Activated CD8-positive, alpha-beta T cell treated with anti-CD3 and anti-CD28 coated beads, Interleukin-2, amount 10 ng/mL, durations not matched to agents 7 days and 5 days (primary cell): ENCODE measurements at places on chromosomes 12 and 14.

DNA sequence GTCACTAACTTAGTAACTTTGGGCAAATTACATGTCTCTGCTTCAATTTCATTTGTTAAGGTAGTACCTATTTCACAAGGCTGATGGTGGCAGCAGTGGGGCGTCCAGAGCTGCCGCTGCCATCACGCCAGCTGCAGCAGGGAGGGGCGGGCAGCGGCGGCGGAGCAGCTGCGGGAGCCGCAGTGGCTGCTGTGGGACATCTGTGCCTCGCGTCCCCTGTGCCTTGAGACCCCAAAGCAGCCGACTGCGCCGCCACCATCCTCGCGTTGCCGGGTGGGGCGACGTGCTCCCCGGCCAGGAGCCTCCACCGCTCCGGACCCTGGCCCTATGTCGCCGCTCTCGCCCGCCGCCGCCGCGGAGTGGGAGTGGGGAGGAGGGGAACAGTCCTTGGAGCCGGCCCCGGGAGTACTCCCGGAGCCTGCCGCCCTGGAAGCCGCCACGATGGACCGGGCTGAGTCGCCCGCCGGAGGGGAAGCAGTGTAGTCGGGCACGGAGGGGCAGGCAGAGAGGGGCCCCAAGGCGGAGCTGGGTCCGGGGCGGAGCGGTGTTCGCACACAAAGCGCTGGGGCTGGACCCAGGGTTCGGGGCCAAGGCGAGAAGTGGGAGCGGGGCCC, 51.4 kb downstream of the A2M start:
- DNase-seq = peak; percentile 71

- no peak for DNase-seq
Observed at GRCh38 chr14:55532645-55533344, 47.2 kb upstream of the KTN1 start.

DNA sequence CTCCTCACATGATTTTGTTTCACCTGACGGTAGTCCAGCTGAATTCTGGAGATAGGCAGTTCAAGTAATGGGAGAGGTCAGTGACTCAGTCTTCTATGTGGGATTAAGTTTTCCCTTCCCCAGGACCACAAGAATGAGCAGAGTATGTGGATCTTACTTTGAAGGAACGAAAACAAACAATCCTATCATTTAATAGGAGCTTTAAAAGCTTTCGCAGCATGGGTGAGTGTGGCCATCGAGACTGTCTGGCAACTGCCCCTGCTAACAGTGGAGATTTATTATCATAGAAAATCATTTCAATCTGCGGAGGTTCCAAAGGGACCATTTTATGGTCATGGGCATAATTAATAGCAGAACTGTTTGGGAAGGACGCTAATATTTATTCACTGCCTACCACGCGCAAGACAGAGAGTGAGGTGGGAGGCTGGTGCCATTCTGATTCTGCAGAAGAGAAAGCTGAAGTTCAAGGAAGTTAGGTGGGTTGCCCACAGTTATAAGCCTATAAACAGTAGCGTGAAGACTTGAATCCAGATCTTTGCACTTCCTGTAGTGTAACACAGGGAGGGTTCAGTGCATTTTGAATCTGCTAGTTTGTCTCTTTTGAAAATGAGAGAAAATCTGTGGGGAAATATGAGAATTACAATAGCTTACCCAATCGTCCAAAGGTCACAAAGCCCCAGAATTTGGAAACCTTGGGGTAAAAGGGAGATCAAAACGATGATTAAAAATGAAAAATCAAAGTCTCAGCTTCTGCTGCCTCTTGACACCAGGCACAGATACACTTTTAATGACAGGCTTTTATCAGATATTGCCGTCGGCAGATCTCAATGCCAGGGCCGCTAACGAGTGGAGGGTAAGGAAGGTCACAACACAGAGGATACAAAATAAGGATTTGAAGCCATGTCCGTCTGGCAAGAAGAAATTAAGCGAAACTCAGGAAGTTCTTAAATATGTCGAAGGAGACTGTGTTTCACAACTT, 209.6 kb downstream of the CRADD start:
- DNase-seq = no peak

- DNase-seq = no peak
Observed at GRCh38 chr14:30118992-30119640, 191.5 kb upstream of the PRKD1 start.

DNA sequence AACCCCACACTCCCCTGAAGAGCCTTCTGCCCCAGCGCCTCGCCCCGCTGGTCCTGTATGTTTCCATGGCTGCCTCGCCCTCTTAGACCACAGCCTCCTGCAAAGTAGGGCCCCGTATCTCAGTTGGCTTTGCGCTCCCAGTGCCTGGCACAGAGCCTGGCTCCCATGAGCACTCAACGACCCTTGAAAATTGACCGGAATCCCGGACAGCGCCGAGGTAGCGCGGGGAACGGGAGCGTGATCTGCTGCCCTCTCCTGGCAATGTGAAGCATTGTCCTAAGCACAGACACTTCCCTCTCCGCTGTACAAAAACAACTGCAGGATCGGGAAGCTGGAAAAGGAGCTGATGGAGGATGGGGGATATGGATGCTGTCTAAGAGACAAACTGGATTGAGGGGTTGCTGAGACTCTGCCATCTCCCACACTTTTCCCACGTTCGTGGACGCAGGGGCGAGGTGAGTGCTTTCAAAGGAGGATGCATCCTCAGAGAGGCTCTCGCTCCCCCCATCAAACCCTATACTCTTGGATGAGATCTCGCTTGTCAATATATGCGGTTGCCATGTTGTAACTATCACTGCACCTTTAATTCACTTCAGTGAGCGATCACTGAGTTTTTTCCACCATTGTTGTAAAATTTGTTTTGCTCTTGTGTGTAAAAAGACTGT, 10.7 kb upstream of the FKBP4 start:
- peak; percentile 56 for DNase-seq

DNA sequence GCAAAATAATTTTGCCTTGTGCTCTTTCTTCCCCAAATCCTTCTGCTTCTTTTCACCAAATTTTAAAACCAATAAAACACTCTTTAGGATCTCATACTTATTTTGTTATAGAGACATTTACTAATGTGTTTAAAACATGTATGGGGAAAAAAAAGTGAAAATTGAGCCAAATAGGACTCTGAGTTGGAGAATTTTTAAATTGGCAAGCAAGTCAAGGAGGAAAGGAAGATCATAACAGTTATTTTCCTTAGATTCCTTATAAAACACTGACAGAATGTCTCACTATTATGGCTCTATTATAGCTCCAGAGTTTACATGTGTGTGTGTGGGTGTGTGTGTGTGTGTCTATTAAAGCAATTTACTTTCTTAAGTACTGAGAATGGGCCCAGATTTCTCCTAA, 220.5 kb downstream of the SLC6A15 start:
- DNase-seq = no peak

DNA sequence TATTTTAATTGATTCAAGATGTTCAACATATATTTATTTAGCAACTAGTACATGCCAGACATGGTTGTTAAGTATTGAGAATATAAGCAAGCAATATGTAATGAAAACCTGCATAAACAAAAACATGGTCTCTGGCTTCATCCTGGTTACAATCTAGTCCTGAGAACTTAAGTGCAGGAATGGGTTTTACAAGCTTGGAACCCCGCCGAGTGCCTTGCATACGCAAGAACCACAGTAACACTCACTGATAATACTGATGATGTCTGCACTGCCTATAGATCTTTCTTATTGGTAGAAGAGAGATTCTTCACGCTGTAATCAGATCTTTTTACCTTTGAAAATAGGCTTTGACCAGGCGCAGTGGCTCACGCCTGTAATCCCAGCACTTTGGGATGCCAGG, 22.9 kb upstream of the CALM1 start:
- DNase-seq = no peak

DNA sequence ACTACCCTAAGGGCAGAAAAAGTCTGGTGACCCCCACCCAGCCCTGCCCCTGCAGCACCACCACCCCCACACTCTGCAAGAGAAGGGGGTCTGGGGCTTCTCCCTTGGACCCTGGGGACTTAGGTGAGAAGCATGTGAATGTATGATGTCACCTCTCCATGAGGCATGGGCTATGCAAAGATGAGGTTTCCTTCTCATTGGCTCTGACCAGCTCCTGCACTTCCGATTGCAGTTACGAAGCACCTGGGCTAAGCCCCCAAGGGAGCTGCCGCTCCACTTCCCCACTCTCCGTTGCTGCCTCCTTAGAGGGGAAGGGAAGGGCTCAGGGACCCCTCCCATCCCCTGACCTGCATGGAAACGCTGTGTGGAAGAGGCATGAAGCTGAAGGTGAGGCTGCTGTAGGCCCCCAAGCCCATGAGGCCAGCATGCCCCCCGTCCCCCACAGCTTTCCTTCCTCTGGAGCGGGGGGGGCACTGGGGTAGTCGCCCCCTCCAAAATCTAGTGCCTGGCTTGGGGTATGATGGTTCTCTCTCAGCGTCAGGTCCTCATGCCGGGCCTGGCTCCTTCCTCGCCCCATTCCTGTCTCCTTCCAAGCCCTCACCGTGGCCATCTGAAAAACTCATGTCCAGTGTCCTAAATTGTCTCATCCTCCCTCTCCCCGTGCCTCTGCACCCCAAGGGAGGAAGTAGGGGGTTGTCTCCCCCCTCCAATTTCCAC, 5.5 kb upstream of the DDX23 start:
- no peak for DNase-seq

GRCh38 chr12:45415393-45415817, 199.5 kb downstream of the ANO6 start:
- DNase-seq = peak; percentile 23

GRCh38 chr12:124392667-124393413, 97.9 kb downstream of the RFLNA start:
- no peak for DNase-seq

DNA sequence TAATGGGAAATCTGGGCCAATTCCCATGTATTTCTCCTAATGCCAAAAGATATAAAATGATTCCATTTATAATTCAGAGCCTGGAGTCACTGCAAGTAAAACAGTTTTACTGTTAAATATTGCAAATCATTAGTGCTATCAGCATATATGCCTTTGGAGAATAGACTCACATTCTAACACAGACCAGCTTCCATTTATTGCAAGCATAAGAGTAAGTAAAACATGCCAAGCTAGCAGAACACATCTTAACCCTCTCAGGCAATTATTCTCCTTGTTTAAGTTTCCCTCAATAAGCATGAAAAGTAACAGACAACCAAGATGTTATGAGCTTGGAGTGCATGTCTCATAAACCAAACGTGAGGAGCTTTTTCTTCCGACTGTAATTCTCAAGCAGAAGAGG, 173.9 kb upstream of the GRIP1 start:
- DNase-seq = no peak

- DNase-seq = no peak
Observed at GRCh38 chr14:102206918-102207317, 67.2 kb downstream of the WDR20 start.

DNA sequence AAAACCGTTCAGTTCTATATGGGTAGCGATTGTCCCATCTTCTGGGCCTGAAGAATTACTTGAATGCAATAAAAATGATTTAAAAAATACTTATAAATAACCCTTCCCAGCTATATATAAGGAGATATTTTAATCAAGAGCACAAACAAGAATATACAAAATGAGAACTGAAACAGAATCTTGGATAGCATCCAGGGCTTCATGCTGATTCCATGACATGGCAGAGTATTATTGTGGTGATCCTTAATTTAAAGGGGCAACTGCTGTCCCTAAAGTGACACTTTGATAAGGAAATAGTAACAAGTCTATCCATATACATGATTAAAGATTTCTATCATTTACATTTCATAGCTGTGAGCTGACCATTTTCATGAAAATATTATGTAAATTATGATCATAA, 18.8 kb downstream of the WBP11 start:
- DNase-seq = no peak

DNA sequence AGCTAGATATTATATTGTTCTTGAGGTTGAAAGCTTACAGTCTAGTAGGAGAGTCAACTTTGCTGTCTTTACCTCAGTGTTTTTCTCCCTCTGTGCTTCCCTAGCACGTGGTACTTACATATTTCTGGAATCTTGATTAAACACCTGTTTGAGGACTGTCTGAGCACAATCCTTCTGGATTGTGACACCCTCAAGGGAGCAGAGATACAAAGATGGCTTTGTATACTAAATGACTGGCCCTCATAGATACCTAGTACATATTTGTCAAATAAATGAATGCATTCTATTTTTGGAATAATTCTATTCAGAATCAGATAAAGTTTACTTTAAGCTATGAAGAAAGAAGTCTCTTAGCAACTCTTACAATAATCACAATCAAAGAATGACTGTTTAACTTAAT, 113.3 kb downstream of the LRRK2 start:
- no peak for DNase-seq

GRCh38 chr12:132430838-132431774, 58.8 kb upstream of the FBRSL1 start:
- DNase-seq = no peak
